Ecto neural progenitor cell (in vitro differentiated cells): ENCODE measurements at places on chromosomes 16 and 17.

DNA sequence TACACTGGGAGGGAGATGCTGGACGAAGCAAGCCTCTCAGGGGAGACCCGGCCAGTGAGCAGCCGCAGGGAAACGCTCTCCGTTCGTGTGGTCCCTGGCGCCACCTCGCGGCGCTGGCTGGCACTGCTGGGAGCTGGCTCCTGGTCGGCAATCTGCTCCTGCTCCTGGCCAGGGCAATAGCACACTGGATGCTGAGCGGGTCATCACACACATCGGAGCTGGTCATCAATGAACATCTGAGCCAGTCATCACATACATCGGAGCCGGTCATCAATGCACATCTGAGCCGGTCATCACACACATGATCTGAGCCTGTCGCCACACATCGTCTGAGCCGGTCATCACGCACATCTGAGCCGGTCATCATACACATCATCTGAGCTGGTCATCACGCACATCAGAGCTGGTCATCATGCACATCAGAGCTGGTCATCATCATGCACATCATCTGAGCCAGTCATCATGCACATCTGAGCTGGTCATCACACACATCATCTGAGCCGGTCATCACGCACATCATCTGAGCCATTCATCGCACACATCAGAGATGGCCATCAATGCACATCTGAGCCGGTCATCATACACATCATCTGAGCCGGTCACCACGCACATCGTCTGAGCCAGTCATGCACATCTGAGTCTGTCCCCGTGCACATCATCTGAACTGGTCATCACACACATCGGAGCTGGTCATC lies 217.3 kb downstream of the RBFOX3 start:
- DNase-seq = peak; percentile 96

DNA sequence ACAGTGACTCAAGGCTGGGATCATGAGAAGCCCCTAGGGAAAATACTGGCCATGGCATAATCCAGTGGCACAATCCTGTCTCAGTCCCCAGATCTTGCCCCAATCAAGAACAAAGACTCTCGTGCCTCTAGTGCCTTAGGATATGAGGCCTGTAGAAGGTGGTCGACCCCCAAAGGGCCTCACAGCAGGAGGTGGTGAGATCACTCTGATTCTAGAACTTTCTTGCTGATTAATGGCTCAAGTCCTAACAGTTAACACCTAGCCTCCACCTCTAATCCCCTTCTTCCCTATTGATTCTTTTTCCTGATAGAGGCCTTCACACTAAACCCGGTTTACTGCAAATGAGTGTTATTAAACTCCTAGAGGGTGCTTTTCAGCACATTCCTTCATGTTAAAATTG lies 176.8 kb downstream of the CCDC182 start:
- DNase-seq = no peak

- DNase-seq = no peak
These were observed 26.5 kb upstream of the CRHR1 start for GRCh38 chr17:45757431-45758218.

DNA sequence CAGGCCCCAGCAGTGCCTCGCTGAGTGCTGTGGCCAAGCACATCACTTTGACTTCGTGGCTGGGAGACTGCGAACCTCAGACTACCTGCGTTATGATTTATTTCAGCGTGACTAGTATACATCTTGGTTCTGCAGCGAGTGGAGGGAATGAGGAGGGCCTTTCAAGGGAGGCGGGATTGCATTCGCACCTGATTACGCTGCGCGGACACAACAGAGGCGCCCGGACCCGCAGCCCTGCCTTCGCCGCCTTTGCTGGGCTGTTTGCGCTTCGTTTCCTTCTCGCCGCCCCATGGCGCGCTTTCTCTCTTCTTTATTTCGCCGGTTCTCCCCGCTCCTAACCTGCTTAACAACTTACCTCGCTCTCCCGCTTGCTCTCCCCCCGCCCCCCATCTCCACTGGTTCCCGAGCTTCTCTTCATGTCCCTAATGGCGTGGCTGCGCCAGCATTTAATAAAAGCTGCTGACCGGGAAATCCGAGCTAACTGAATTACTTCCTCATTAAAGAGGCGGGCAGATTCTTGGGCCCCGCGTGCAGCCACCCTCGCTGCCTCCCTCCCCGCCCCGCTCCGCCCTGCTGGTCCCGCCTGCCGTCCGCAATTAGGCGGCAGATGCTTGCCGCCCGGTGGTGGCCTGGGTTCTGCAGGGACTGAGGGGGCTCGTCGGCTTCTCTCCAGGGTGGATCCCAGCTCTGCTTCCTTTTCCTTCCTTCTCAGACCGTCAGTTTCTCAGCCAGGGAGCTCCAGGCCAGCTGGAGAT lies 257.6 kb upstream of the SDK2 start:
- peak; percentile 84 for DNase-seq

GRCh38 chr17:61479493-61480413 lies 27.5 kb downstream of the TBX4 start:
- DNase-seq = no peak

- DNase-seq = no peak
These were observed 60.2 kb downstream of the WSB1 start for GRCh38 chr17:27354051-27354490.

DNA sequence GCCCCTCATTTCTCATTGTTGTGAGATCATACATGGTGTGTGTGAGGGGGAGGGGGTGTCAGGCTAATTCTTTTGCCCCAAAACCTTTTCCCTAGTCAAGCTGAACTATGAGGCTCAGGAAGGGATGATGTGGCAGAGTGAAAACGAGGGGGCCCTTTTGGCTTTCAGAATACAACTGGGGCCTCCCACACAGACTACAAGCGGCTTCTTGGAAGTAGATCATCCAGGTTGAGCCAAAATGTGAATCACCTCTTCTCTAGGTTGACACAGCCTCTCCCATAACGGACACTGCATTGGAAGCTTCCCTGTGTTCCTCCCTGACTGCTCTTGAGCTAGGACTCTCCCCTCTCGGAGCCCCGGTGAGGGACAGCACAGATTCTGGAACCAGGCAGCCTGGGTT lies 2.3 kb upstream of the ALKBH5 start:
- DNase-seq = no peak

DNA sequence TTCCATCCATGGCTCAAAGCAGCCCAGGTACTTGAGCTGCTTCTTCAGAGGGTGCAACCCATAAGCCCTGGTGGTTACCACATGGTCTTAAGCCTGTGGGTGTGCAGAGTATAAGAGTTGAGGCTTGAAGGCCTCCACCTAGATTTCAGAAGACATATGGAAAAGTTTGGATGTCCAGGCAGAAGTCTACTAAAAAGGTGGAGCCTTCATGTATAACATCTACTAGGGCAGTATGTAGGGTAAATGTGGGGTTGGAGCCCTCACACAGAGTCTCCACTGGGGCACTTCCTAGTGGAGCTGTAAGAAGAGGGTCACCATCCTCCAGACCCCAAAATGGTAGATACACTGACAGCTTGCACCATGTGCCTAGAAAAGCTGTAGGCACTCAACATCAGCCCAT lies 120.9 kb downstream of the HS3ST3A1 start:
- DNase-seq = no peak

DNA sequence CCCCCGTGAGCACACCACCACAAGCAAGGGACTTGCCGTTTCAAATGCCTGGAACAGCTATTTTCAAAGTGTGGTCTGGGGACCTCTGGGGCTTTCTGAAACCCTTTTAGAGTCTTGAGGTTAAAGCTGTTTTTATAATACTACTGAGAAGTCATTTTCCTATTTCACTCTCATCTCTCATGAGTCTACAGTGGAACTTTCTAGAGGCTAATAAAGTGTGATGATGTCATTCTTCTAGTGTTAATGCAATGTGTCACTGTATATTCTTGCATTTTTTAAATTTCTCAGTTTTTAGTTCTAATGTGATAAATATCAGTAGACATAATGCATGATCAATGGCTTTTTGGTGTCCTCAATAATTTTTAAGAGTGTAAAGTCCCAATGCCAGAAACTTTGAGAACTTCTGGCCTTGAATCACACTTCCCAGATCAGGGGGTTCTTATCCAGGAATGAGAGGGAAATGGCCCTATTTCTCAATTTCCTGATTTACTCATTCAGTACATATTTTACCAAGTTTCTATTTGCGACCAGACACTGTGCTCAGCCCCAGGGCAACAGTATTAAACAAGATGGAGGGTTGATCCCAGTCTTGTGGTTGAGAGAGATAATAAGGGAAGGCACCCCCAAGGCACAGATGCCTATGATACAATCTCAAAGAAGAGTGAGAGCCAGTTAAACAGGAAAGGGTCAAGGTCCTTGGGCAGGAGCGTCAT lies 444.0 kb downstream of the HS3ST3B1 start:
- DNase-seq = no peak

- DNase-seq = no peak
These were observed 1.8 kb downstream of the SOX8 start for GRCh38 chr16:983044-984030.

GRCh38 chr16:28609631-28610594 lies at the start of gene SULT1A1:
Gene SULT1A1, minus strand, starts transcription at chr16:28610044. Its CDS starts 1,189 bp downstream, at chr16:28608855.
- peak; percentile 47 for DNase-seq

- DNase-seq = no peak
These were observed 36.2 kb upstream of the CRHR1 start for GRCh38 chr17:45747911-45748310.

GRCh38 chr16:56607675-56608042 lies 725 bp upstream of the MT2A start:
- DNase-seq = no peak

DNA sequence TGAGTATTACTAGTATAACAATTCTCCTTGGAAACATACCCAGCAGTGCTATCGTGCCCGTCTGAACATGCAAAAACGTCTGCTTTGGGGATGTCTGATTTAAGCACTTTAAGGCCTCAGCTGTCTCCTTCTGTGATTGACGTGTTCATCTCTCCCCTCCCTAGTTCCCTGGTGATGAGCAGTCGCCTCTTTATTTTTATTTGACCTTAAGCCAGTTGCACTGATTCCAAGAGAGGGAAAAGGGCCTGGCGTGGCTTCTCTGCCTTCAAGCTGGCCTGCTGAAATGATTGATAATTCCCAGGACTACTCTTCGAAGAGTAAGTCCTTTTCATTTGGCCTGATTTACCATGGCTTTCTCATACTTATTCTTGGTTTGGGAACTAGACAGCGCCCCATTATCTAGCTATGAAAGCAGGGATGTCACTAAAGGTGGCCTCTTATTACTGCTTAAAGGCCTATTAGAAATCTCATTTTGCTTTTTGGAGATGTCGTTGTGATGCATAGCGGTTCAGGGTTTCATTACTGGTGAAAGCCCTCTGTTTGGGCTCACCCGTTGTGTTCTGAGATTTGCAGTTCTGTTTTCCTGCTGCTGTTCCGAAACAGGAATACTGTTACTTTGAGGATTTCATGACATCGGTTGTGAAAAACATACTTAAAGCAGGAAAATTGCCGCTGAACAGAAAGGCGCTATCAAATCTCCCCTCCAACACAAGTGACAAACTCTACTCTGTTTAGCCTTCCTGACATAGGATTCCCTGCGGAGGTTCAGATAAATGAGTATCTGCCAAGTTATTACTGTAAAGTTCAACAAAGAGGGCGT lies 65.5 kb downstream of the IQCK start:
- no peak for DNase-seq

GRCh38 chr17:80339731-80340456 lies 75.1 kb upstream of the ENDOV start:
- DNase-seq = no peak

DNA sequence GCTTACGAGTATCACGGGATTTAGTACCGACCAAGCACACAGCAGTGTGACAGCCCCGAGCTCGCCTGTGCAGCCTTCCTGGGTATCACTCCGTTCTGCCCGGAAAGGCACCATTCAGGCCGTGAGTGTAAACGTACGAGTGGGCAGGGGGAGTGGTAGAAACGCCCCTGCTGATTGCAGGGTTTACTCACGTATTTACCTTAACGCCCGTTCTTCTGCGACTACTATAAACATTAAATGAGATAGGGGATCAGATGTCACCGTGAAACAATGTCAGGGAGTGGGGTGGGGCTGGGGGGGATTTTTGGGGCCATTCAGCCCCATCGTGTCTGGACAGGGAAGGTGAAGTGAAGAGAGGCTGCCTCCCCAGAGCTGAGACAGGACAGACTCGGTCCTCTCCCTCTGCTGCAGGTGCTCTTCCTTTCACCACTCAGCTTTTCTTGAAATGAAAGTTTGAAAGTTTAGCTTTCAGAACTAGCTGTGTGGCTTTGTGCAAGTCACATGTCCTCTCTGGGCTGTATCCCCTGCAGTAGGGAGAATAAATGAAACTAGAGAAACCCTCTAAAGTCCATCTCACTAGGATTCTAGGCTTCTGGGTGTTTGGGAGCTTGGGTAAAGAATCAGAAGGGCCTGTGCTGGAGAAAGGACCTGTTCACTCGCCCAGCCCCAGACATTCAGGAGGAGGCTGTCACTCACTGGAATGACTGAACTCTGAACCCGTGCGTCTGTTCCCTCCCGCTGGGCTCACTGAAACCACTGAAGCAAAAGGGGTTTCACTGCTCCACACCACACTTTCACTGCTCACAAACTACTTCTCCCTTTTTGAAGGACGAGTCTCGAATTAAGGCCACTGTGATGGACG lies 66.7 kb downstream of the RPA1 start:
- peak; percentile 29 for DNase-seq

- no peak for DNase-seq
These were observed 17.1 kb downstream of the GNA13 start for GRCh38 chr17:65039336-65039988.

- no peak for DNase-seq
These were observed 29.8 kb upstream of the PLLP start for GRCh38 chr16:57314161-57314785.

DNA sequence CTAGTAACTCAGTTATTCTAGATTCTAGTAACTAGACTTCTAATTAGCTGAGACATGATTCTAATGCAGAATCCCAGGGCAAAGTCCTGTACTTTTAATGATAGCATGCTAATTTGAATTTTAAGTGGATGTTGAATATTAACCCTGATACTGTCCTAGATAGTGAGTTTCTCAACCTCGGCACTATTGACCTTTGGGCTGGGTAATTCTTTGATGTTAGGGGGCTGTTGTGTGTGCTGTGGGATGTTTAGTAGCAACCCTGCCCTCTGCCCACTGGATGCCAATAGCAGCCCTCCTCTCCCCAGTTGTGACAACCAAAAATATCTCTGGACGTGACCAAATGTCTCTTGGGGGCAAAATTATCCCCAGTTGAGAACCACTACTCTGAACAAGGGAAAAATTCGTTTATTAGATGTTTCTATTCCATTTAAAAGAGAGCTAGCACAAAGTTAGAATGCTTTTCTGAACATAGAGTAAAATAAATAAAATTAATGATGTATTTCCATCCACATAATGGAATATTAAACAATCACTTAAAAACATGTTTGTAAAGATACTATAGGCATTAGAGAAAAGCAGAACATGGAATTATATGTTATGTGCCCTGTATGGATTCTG lies 30.2 kb downstream of the SALL1 start:
- no peak for DNase-seq

DNA sequence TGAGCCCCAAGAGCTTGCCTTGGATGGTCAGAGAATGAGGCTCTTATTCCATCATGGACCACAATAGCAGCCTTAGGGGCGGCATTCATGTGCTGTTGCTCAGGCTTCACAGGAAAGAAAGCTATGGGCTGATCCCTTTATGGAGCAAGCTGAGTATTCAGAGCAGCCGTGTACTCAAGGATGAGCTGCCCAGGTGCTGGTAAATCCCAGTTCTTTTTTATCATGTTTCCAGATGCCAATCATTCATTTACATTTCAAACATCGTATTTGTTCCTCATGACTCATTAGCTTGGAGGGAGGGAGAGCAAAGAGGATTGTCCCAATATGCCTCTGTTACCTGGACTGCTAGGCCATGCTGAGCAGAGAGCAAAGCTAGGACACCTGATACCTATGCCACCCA lies 475.7 kb downstream of the SHISA9 start:
- DNase-seq = no peak
